Activated naive CD8-positive, alpha-beta T cell treated with anti-CD3 and anti-CD28 coated beads, Interleukin-2, amount 10 ng/mL, durations not matched to agents 7 days and 5 days (primary cell): ENCODE measurements at places on chromosomes 1 and 21. TPM values are rescaled to one million over a fixed set of nuclear protein-coding genes. Genes with fewer than 3 reads are reported as not detected.

GRCh38 chr1:151147132-151147503 lies 687 bp upstream of the SEMA6C start:
- DNase-seq = no peak

DNA sequence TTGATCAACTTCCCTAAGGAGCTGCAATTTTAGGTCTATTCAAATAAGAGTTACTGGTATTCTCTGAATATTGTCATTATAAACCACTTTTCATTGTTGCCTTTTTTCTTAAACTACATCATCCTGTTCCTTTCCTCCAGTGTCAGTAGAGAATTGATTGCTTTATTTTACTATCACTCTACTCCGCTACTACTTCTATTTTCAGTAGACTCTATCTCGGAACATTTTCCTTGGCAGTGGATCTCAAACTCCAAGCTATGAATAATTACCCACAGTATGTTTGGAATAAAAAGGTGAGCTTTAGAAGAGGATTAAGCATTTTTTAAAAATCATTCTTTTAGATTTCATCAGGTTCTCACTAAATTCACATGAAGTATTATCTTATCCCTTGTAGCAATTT lies 224.9 kb downstream of the GREM2 start:
- no peak for DNase-seq

- no peak for DNase-seq
Measured at GRCh38 chr1:229363723-229364122, 20.9 kb upstream of the CCSAP start.

DNA sequence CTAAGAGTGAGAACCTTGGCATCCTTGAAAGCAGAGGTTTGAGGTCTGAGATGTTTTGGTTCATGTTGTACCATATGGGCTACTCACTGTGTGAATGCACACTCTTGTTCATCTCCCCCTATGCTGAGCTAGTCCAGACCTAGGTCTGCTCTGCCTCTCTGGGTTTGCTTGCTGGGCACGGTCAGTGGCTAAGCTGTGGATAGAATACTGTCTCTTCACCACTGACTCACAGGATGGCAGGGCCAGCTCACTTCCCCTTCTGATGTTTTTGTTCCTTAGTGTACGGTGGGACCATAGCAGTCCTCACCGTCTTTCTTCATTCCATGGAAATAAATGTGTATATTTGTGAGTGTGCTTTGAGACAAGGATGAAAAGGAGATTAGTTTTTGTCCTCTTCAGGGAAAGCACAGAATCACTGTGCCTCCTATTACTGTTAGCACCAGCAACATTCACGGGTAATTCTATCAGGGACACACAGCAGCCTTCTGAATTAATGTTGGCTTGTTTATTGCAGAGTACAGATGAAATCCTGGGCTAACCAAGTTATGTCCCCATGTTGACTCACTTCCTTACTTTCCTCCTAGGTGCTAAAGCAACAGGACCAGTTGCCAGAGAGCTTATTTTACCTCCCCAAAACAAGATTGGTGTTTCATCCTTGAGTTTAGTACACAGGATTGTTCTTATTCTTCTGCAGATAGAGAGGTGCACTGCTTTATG lies 56.9 kb upstream of the IVNS1ABP start:
- no peak for DNase-seq

BMP8B gene
- total RNA-seq = 0.68 TPM
